ENCODE measurements at places on chromosomes 6 and 20. TPM values are rescaled to one million over a fixed set of nuclear protein-coding genes. Genes with fewer than 3 reads are reported as not detected.

The SAPCD1 gene
- 0.95 TPM for total RNA-seq

The TBX18 gene
- total RNA-seq = 3.5 TPM

The PEDS1 gene
- total RNA-seq = 54.0 TPM

The KHDC1L gene
- total RNA-seq = not detected

The SPATA25 gene
- total RNA-seq = not detected

DNA sequence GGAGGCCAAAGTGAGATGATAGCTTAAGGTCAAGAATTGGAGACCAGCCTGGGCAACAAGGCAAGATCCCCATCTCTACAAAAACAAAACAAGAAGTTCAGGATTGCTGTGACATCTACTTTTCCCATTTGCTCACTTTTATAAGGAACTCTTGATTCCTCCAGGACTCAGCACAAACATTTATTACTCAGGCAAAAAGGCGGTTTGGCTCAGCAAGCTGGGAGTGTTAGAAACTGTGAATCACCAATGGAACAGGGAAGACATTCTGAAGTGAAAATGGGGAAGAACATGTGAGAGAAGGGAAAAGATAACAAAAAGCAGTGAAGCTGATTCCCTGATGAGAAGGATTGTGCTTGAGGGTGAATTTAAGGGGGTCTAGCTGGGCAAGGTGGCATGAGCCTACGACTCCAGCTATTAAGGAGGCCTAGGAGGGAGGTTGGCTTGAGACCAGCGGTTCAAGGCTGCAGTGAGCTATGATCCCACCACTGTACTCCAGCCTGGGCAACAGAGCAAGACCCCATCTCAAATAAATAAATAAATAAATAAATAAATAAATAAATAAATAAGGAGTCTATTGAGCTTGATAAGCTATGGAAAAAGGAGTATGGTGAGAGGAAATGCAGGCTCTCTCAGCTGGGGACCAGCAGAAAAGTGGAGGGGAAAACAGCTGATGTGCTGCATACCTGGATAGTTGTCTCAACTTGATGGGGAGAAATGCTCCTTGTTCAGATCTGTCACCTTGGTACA, 65.4 kb upstream of the HDDC2 start:
- DNase-seq = no peak

DNA sequence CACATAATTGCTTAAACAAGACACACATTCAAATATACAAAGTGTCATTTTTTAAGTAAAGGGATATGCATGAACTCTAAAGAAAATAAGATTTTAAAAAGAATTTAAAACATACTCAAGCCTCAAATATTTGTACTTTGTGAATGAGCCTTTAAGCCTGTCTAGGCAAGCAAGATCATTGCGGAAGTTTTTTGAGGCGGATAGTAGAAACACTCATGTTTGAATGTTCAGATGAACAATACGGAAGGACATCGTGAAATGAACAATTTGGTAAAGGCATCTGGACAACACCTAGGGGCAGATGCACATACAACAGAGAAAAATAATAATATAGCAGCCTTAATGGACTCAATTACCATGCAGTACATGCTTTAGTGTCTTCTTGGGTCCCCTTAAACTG, 928.9 kb downstream of the TFAP2A start:
- no peak for DNase-seq

- DNase-seq = no peak
Measured at GRCh38 chr20:46894579-46894958, at the start of gene EYA2. TSS of gene EYA2 (plus strand) at chr20:46894843. CDS start at chr20:46990011, 95,168 bp downstream.

GRCh38 chr6:82840571-82840970, 225.1 kb downstream of the UBE3D start:
- no peak for DNase-seq

- DNase-seq = no peak
Measured at GRCh38 chr20:36117638-36118037, 36.9 kb upstream of the EPB41L1 start.

All from esophagus squamous epithelium (tissue), 5 donors.